Stimulated activated CD4-positive, alpha-beta T cell treated with anti-CD3 and anti-CD28 coated beads, Interleukin-1b, Interleukin-23, amount 100 ng/mL, for 1 hour (primary cell): ENCODE measurements at places on chromosomes 12 and 14.

- no peak for DNase-seq
Measured at GRCh38 chr14:61531465-61532122, 163.7 kb upstream of the HIF1A start.

DNA sequence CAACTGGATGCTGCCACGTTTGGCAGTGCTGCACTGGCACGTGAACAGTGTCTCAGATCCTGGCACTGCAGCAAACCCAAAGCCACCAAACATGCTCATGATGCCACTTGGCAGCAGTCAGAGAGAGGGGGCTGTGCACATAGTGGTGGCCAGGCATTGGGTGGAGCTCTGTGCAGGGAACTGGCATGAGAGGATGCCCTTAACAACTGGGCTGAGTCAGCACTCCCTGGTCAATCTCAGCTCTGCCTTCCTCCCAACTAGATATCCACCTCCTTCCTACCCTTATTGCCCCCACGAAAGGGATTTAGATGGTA, 37.0 kb downstream of the ZFHX2 start:
- no peak for DNase-seq

GRCh38 chr14:90381011-90381786, 15.6 kb upstream of the CALM1 start:
- no peak for DNase-seq

DNA sequence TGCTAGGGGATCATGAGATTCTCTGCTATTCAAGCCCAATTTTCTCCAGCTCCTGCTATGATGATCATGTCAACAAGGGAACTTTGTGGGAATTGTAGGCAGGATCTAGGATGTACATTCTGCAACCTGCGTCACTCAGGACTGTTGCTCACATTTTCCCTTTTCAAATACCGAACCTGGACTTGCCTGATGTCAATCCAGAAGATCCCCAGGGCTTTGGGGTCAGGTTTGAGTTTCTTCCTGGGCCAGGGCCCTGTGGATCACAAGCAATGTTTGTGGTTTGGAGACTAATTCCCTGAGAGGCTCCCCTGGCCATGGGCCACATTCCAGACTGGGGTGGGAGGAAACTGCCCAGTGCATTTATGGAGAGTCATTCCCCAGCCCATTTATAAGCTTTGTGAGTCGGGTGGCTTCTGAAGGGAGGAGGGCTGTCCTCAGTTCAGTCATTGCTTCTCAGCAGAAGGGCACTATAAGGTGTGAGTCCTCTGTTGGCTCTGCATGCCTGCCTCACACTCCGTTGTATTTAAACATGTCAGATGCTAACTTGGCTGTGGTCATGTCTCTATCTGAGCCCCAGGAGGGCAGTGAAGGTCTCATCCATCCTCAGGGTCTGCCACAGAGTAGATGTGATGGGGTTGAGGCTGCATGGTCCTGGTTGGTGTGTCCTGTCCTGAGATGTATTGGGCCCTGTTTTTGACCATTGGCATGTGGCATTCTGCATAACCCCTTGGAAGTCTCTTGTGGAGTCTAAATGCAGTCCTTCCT, 6.5 kb downstream of the KRT86 start:
- no peak for DNase-seq

- peak; percentile 51 for DNase-seq
Measured at GRCh38 chr12:55738123-55739024, 4.5 kb upstream of the GDF11 start.

GRCh38 chr12:49227713-49228112, 37.2 kb upstream of the TUBA1C start:
- no peak for DNase-seq

DNA sequence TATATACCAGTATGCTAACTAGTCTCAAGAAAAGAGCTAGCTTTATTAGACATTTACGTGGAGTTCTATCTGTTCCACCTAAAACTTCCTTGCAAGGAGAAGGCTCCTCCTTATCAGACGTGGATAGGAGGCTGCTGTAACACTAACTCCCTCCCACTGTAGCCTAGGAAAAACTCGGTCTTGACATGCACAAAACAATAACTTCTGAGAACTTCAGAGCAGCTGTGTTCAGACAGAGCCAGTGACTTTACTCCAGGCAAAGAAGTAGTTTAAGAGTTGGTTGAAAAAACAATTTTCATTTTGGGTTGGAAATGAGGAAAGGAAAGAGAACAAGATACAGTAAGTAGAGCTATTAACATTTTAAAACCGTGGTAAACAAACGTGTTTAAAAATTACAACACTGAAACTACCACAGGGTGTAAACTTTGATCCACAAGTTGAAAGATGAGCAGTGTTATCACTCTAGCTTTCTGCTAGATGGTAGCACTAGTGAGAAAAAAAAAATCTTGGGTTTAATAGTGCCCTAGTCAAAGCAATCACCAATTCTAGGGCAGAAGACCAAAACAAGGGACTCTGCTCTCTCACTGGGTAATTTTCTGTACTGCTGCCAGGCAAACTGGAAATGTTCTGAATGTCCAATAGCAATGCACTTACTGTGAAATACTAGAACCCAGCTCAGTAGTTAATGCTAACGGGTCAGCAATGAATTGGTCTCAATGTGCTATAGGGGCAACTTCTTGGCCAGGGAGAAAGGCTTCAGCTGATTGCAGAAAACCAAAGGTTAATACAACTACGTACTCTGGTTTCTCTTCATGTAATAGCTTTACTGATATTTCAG, 2.4 kb downstream of the ATF7 start:
- DNase-seq = no peak

- no peak for DNase-seq
Measured at GRCh38 chr12:92389466-92389865, 243.8 kb upstream of the BTG1 start.

- DNase-seq = no peak
Measured at GRCh38 chr12:58465418-58465817, 454.9 kb downstream of the LRIG3 start.

- DNase-seq = no peak
Measured at GRCh38 chr12:104712968-104713367, 245.1 kb downstream of the SLC41A2 start.

- DNase-seq = no peak
Measured at GRCh38 chr12:11780521-11781101, 131.1 kb downstream of the ETV6 start.

GRCh38 chr14:68412505-68413465, 380.1 kb downstream of the ZFP36L1 start:
- DNase-seq = no peak

DNA sequence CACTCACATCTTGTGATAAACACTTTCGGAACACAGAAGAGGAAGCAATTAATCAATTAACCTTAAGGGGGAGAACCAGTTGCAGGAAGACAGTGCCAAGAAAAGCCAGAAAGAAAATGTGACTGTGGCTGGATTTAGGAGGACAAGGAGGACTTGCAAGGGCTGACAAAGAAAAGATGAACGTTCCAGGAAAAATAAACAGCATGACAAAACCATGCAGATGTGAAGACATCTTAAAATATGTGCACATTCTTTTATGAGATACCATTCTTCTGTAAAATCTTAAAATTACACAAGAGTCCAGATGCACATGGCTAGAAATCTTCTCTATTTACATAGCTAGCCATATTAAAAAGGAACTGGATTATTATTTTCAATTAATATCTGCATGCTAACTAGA, 33.4 kb downstream of the KITLG start:
- DNase-seq = no peak

DNA sequence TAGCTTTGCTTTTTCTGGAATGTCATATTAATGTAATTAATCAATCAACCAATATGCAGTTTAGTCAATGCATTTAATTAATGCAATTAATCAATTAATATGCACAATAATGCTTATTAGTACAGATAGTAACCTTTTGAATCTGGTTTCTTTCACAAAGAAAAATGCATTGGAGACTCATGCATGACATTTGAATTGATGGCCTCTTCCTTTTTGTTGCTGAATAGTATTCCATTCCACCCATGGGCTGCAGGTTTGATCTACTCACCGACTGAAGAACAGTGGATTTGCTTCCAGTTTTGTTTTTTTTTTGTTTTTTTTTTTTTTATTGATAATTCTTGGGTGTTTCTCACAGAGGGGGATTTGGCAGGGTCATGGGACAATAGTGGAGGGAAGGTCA, 13.1 kb upstream of the GPR132 start:
- no peak for DNase-seq

DNA sequence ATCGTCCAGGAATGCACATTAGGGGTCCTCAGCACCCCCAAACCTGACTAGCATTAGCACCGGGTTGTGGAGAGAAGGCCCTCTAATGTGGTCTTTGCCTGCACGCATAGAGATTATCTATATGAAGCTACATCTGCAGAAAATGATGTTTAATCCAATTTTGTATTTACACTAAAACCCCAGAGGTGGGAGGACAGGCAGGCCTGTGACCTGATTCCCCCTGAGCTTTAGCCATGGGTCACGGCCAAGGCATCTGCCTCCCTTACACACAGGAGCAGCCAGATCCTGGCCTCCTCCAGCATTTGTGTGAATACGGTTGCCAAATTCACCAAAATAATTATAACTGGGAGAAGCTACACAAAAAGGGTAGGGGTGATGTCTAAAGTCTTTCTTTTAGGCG, 7.0 kb downstream of the APOLD1 start:
- DNase-seq = no peak

DNA sequence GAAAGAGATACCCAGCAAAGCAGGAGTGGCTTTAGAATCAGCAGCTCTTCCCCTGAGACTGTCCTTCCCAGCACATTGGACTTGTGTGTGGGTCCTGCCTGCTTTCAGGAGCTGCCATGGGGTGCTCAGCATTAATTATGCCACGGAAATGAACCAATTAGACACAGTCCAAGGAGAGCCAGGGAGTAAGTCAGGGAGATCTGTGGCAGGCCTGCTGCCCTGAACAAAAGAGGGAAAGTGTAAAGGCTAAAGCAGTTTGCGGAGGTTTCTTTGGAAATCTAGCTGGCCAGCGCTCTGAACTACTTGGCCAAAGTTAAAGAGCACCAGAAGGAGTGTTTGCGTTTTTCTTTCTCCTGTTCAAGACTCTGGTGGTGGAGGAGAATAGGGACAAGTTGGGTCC, 65.7 kb upstream of the SRSF5 start:
- no peak for DNase-seq

DNA sequence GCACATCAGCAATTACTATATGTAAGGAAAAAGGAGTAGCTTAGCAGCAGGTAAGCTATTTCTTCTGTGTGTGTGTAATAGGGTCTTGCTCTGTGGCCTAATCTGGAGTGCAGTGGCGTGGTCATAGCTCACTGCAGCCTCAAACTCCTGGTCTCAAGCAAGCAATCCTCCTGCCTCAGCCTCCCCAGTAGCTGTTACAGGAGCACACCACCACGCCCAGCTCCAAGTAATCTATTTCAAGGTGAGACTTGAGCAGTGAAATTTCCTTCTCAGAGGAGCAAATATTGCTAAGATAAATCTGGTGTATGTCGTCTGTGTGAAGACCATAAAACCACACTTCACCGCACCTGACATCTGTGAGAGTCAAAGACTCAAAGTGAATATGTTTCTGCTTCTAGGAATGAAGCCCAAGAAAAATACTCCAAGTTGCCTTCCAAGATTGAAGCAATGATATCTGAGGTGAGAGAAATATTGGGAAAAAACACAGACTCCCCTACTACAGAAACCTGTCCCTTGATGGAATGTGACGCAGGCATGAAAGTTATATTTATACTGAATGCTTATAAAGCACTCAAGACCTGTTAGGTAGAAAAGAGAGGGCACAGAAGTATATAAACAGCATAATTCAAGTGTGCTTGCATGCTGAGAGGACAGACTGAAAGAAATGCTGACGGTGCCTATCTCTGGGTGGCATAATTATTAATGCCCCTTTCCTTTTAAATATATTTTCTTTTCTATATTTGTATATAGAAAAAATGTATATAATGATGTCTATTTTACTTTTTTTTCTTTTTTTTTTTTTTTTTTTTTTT, 2.5 kb upstream of the SELPLG start:
- DNase-seq = no peak

- no peak for DNase-seq
Measured at GRCh38 chr12:108630481-108631207, 3.0 kb downstream of the SELPLG start.

- no peak for DNase-seq
Measured at GRCh38 chr12:30927222-30927611, 669 bp downstream of the TSPAN11 start.

- no peak for DNase-seq
Measured at GRCh38 chr12:123671876-123672275, 963 bp downstream of the TCTN2 start.

- no peak for DNase-seq
Measured at GRCh38 chr12:65464930-65465329, 186.4 kb downstream of the MSRB3 start.

DNA sequence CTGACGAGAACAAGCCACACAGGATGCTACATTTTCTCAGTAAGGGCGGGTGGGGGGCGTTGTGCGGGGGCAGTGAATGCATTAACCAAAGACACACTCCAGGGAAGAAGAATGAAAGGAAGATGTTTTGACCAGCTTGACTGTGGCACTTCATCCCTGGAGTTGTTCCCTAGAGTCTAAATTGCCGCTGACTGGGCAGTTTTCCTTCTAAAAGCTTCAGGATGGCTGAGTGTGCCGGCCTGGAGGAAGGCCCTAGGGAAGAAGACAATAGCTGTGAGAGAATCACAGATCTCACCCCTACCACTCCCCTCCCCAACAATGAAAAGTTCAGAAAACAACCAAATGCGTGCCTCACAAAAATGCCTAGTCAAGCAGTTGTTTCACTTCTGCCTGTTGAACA, 67.2 kb downstream of the NKX2-1 start:
- DNase-seq = no peak

- DNase-seq = no peak
Measured at GRCh38 chr14:86646125-86646524, 1116.2 kb downstream of the FLRT2 start.

DNA sequence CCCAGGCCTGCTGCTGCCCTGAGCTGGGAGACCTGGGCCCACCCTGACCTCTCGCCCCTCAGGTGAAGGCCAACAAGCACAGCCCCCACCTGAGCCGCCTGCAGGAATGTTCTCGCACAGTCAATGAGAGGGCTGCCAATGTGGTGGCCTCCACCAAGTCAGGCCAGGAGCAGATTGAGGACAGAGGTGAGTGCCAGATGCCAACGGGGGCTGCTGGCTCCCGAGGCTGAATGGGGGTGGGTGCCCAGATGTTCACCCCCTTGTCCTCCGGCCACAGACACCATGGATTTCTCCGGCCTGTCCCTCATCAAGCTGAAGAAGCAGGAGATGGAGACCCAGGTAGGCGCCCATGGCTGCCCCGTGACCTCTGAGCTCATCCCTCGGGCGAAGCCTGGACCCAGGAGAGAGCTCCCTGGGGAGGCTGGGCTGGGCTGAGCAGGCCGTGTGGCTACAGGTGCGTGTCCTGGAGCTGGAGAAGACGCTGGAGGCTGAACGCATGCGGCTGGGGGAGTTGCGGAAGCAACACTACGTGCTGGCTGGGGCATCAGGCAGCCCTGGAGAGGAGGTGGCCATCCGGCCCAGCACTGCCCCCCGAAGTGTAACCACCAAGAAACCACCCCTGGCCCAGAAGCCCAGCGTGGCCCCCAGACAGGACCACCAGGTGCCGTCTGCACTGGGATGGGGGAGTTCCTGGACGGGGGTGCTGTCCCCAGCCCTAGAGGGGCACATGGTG, 25.8 kb downstream of the HIP1R start:
- DNase-seq = no peak

DNA sequence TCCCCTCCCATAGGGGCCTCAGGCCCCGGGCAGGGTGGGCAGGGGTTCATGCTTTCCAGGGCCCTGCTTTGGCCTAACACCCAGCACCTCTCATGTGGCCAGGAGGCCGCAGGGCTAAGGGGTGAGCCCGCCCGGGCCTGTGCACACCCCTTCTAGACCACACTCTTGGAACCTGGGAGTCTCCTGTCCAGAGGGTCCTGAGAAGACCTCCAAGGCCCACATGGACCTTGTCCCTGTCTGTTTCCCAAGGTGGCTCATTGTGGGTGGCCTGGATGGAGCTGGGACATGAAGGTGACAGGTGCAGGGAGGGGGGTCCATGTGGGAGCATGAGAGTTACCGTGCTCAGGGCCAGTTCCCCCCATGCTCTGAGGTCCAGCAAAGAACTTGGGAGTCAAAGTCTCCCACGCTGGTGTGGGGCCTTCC, 11.6 kb downstream of the DLK1 start:
- no peak for DNase-seq
